ENCODE measurements at places on chromosomes 1 and 21. TPM values are rescaled to one million over a fixed set of nuclear protein-coding genes. Genes with fewer than 3 reads are reported as not detected.

DNA sequence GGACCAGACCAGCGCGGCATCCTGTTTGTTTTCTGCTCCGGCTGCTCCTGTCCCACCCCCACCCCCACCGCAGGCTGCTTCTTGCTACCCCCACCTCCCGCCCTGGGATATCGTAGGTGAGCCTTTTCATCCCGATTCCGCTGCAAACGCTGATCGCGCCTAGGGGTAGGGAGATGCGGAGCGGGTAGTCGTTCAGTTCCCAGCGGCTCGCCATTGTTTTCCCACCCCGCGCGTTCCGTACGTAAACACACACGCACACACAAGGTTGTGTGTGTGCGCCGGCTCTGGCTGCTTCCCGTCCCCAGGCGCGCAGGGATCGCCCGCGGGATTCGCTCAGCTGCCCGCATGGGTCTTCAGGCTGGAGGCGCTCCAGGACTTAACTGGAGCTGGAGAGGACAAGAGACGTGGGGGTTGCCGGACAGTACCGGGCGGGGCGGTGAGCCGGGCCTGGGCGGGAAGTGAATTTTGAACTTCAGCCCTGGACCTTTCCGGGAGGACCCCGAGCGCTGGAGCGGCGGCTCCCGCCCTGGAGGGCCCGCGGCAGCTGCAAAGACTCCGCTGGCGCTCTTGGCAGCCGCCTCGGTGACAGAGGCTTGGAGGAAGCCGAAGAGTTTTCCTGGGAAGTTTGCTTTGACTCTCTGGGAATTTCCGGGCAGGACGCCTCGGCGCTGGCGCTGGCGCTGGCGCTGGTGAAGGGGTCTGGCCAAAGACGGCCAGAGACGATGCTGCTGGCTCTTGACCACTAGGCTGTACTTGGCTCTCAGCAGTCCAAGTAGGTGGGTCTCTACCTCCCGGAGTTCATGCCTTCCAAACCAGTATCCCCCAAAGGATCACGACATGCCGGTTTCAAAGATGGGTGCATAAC lies 1.6 kb downstream of the SOX13 start:
- DNase-seq, result peak; percentile 77

LORICRIN gene
- total RNA-seq, result not detected

S100A4 gene
- total RNA-seq, result 438 TPM

DNA sequence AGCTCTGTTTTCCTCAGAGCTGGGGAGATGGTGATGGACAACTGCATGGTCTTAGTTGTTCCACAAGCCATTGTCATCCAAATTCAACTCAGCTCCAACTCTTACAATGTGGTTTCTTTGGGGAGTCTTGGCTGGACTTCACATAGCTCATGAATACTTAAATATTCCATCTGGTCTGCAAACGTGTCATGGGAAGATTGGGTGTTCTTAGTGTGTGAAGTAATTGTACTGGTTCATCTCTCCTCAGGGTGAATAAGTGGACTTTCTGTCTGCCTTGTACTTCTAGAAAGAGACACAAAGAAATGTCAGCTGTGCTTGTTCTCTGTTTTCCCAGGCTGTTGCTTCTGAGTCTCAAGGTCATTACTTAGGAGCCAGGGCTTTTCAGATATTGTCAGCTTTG lies 106.6 kb downstream of the VPS13D start:
- DNase-seq, result no peak

DNA sequence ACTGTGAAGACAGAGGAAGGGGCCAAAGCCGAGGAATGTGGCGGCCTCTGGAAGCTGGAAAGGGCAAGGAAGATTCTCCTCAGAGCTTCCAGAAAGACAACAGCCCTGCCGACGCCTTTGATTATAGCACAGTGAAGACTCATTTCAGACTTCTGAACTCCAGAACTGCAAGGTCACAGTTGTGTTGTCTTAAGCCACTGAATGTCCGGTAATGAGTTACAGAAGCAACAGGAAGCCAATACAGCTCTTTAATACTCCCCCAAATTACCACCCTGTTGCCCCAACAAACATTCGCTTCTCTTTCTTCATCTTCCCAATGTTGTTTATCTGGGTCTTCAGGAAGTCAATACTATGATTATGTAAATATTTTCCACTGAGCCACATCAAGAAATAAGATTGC lies 44.0 kb downstream of the ETS2 start:
- no peak for DNase-seq

ALDH4A1 gene
- 5.3 TPM for total RNA-seq

DNA sequence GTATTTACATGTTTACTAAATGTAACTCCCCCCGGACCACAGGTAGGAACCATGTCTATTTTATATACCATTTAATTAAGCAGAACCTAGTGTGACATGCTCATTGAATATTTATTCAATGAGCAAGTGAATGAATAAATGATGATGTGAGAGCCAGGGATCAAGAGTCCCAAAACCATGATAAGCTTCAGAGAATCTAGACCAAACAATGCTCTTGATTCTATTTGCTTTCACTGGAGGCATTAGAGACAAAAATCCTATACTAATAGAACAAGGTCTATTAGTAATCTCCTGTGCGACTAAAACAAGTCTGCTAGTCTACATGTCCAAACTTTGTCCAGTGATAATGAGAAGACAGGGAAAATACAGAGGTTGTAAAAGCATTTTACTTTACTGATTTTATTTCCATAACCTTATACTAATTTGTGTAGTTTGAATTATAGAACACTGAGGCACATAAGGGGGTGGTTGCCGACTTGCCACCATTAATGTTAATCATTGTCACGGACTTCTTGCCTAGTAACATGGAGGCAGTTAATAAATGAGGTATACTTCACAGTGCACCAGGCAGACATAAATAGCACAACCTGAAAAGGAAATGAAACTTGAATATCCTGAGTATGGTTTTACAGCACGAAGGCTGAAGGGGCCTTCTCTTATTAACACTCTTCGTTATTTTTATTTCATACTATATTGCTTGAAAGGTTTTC lies 69.8 kb downstream of the TBX15 start:
- DNase-seq, result no peak

ST6GALNAC3 gene
- total RNA-seq, result 0.30 TPM

GRCh38 chr1:58038574-58038973 lies 508.0 kb downstream of the OMA1 start:
- no peak for DNase-seq

GRCh38 chr1:93979718-93980319 lies 70.6 kb upstream of the GCLM start:
- DNase-seq, result peak; percentile 86

DNA sequence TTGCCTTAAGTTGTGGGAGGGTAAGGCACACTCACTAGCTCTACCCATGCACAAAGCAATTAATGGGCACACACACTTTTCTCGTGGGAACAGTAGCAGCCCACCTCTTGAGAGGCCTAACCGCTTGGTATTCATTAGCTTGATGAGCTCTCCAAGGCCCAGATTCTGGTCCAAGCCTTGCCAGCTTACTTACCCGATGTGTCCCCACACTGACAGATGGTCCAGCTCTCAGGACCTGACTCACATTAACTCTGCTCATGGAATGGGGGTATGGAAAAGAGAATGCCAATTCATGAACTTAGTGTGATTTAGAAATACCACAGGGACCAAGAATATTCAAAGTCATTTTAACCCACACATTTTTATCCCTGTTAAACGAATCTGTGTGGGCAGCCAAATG lies 106.8 kb upstream of the CACHD1 start:
- no peak for DNase-seq

S1PR1 gene
- not detected for total RNA-seq

DNA sequence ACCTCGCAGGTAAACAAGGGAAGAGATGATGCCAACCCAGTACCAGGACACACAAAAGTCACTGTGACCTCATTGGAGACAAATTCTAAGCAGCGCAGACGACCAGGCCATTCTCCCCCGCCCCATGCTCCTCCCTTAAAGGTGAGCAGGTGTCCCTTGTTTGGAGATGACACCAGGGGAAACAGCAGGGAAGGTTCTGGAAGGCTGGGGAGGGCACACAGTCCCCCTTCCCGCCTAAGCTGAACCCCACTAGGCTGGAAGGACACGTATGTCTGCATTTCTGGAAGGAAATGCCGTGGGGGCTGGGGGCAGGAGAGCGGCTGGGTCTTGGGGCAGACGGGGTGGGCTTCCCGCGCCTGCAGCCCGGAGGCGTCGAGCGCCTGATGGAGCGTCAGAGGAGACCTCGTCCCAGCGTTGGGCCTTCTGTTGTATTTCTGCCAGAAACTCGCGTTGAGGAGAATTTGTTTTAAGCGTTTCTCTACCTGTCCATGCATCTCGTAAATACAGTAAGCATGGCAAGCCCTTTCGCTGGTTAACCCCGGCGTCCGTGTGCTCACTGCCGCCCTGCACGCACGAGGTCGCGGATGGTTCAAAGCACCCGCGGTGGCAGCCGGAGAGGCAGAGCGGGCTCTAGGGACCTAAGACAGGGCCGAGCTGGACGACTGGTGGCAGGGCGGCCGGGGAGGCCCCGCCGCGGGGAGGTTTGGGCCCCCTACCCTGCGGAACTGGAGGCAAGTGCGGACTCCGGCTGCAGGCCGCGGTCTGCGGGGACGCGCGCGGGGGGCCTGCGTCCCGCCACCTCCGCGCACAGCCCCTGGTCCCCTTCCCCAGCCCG lies 1.2 kb upstream of the LHX4 start:
- no peak for DNase-seq

GRCh38 chr1:245953876-245954660 lies 553.0 kb downstream of the SMYD3 start:
- peak; percentile 12 for DNase-seq

SPAG17 gene
- total RNA-seq, result 0.25 TPM

CYP4A11 gene
- total RNA-seq, result not detected

GRCh38 chr1:184068354-184068753 lies 16.8 kb downstream of the TSEN15 start:
- DNase-seq, result no peak

TENT5C gene
- 6.4 TPM for total RNA-seq

GRCh38 chr1:71273334-71273733 lies 192.5 kb upstream of the ZRANB2 start:
- no peak for DNase-seq

DNA sequence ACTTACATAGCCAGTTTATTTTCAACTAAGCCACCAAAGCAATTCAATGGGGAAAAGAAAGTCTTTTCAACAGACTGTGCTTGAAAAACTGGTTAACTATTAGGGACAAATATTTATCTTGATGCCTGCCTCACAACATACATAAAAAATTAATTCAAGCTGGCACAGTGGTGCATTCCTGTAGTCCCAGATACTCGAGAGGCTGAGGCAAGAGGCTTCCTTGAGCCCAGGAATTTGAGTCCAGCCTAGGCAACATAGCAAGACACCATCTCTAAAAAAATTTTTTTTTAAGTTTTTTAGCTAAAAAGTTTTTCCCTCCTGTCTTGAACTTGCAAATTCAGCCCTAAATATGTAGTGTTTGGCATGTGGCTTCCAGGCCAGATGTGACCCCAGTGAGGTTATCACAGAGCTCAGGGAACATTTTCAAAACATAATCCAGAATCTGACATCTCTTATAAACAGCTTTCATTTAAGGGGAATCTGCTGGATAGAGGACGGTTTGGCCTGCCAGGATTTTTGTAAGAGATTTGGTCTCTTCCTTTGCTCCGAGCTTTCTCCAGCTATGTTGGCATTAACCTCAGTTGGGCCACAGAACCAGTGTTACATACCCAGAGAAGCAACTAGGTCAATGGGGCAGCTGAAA lies 46.4 kb downstream of the COL6A1 start:
- peak; percentile 40 for DNase-seq

GRCh38 chr1:209215826-209216225 lies 367.7 kb upstream of the CAMK1G start:
- DNase-seq, result no peak

PITHD1 gene
- 64.2 TPM for total RNA-seq

VWA1 gene
- 0.59 TPM for total RNA-seq

DNA sequence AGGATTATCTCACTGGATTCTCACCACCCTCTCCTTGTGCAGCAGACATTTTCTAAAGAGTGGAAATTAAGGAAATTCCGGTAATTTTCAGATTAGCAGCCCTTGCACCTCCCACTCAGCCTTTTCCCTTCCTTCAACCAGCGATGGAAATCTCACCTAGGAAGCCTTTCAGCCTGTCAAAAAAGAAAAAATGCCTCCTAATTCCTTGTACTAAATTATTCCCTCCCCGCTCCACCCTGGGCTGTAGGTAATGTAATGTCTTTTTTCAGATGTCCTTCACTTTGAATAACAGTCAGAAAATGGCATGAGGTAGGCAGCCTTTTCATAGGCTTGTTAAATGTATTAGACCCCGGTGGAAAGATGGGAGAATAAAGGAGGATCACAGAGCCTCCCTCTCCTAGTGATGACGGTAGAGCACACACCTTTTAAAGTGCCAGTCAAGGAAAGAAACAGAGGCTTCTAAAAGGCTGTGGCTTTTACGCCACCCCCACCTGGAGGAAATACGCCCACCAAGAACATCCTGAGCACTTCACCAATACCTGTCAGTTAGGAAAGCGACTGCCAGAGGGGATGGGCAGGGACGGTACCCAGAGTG lies 62.8 kb upstream of the NEK2 start:
- DNase-seq, result no peak

DNA sequence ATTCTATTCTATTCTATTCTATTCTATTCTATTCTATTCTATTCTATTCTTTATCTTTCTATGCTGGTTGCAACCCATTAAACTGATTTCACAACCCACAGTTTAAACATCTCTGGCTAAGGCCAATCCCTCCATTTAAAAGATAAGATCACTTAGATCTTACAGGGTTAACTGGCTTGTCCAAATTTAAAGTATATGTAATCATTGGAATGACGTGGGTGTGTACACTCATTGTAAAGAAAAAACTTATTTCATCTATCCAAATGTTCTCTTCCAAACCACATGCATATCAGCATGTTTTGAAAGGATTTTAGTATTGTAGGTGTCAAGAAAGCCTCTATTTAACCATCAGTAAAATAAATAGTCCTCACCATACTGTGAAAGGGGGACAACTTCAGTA lies 299.6 kb upstream of the RUNX1 start:
- DNase-seq, result no peak

DNA sequence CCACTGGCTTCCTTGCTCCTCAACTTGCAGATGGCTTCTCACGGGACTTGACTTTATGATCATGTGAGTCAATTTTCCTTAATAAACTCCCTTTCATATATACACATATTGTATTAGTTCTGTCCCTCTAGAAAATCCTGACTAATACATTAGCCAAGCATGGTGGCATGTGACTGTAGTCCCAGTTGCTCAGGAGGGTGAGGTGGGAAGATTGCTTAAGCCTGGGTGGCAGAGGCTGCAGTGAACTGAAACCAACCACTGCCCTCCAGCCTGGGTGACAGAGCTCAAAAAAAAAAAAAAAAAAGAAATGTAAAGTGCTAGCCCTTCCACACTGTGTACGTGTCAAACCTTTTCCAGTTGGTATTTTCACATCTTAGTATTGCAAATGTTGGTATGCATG lies 857.0 kb downstream of the LTN1 start:
- DNase-seq, result no peak

GRCh38 chr21:29104239-29104708 lies 26.2 kb upstream of the MAP3K7CL start:
- no peak for DNase-seq

PRR9 gene
- total RNA-seq, result 1.0 TPM

GRCh38 chr21:40587736-40588346 lies 259.1 kb downstream of the DSCAM start:
- no peak for DNase-seq

GRCh38 chr1:164863056-164863455 lies 304.1 kb downstream of the PBX1 start:
- DNase-seq, result no peak
